ENCODE measurements at places on chromosomes 5 and 9. TPM values are rescaled to one million over a fixed set of nuclear protein-coding genes. Genes with fewer than 3 reads are reported as not detected.

DNA sequence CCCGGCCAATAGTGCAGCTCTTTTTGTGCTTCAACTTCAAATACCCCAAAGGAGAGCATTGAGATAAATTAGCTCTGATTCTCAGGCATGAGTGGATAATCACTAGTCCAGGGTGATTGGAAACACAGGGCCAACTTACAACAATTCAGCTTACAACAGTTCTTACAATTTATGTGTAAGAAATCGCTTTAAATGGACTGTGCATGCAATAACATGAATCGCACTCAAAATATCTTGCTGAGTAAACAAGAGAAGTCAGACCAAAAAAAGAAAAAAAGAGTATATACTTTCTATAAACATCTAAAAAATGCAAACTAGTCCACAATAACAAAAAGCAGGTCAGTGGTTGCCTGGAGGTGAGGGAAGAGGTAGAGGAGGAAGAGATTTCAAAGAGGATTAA is 150.6 kb upstream of the EDIL3 start:
- no peak for DNase-seq

- no peak for DNase-seq
Observed at GRCh38 chr5:37477426-37477825, 98.3 kb downstream of the WDR70 start.

The SHISAL2B gene
- total RNA-seq = not detected

The SMIM27 gene
- total RNA-seq = 8.1 TPM

The LHX6 gene
- 20.9 TPM for total RNA-seq

Data from mesenteric fat pad (tissue), 1 donor.